ENCODE measurements at places on chromosomes 11 and 22.

- DNase-seq = no peak
These were observed 27.7 kb downstream of the RNH1 start for GRCh38 chr11:479311-479710.

DNA sequence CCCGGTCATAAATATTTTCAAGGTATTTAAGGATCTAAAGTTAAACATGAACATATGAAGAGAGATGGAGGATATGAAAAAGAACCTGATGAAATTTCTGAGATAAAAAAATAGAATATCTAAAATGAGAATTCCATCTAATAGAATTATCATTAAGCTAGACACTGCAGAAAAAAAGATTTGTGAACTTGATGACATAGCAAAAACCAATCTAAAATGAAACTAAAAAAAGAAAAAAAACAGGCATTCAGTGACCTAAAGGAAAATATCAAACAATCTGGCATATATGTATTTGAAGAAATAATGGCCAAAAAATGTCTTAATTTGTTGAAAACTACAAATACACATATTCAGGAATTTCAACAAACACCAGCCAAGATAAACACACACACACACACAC, 81.6 kb upstream of the ZC3H12C start:
- DNase-seq = no peak

DNA sequence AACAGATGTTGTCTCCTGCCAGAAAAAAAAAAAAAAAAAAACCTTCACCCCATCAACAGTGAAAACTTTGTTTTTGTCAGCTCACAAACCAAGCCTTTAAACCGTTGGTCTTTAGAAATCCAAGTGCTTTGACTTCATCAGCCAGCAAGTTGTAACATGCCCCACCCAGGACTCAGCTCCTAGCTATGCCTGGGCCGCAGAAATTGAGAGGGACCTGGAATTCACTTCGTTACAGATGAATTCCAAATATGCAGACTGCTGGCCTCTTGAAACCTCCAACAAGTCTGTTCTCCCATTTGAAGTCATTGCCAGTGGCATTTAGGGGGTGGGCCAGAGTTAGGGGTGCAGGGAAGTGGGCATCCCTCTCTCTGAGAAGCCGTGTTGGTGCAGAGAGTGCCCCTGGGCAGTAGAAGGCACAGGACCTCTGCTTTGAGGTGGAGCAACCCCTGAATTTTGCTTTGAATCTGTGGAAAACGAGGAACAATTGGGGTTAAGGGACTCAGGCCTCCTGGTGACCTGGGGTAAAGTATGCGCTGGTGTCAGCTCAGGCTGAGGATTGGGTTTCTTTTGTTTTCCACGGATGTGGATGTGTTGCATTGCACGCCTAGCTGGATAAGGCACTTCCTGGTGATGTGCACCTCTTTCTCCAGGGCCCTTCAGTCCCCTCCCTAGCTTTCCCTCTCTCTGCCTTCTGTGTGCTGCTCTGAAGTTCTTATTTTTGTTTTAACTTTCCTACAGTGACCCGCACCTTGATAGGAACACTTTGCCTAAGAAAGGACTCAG, 109.5 kb downstream of the DBX1 start:
- DNase-seq = peak; percentile 48

GRCh38 chr22:37020192-37020479, 594 bp downstream of the MPST start:
- DNase-seq = peak; percentile 35

- no peak for DNase-seq
These were observed 9.2 kb upstream of the MICALL1 start for GRCh38 chr22:37896939-37897338.

- no peak for DNase-seq
These were observed 33.7 kb downstream of the C11orf58 start for GRCh38 chr11:16772141-16772512.

DNA sequence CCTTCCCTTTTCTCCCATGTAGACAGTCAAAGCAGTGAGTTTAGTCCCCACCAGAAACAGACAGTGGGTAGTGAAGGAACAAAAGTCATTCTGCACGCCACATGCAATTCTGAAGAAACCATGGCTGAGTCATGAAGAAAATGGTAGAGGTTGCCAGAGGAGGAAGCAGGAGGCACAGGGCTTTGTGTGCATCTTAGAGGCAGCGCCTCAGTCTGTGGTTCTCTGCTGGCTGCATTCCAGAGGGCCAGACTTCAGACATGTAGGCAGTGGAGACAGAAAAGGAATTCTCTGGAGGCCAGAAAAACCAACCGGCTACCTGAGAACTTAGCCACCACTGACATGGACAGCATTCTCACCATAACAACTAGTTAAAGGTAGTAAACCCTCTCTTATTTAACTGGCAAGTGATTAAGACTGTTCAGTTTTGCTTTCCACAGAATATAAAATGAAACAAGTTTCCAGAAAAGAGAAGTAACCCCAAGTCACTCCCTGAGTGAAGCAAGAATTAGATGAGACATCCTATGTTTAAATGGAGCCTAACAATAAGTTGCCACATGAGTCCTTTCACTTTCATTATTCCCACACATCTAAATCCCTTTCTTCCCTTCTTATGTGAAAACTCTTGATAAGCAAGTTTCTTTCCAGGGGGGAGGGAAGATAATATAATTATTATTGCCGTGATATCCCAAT, 556.1 kb downstream of the SOX6 start:
- DNase-seq = peak; percentile 87

DNA sequence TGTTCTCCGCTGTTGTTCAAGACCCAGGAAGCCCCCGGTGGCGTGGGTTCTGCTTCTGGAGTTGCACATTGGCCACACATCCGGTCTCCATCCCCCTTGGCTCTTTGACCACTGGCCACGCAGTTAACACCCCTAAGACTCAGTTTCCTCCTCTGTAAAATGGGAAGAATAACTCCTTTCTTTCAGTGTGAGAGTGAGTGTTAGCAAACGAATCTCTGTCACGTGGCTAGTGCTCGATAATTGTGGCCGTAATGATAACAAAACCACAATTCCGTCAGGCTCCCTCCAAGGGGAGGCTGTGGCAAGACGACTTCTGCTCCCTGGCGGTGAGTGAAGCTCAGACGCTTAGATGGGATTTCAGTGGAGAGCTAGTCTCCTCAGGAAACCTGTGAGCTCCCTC, 315.2 kb upstream of the B3GAT1 start:
- no peak for DNase-seq

DNA sequence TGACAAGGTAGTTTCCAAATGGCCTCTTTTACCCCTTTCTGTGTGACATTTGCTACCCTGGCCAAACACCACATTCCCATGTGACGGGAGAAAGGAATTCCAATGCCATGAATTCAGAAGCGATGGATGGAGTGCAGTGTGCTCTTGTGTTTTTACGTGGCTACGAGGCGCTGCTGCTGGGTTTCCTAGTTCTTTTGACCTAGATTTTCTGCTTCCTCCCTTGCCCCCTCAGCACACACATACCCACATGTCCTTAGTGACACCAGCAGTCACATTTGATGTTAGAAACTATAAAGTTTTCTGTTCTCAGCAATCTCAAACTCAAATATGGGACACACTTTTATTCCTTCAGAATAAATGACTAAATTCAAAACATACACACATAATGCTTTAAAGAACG, 7.8 kb upstream of the TMA7B start:
- no peak for DNase-seq

DNA sequence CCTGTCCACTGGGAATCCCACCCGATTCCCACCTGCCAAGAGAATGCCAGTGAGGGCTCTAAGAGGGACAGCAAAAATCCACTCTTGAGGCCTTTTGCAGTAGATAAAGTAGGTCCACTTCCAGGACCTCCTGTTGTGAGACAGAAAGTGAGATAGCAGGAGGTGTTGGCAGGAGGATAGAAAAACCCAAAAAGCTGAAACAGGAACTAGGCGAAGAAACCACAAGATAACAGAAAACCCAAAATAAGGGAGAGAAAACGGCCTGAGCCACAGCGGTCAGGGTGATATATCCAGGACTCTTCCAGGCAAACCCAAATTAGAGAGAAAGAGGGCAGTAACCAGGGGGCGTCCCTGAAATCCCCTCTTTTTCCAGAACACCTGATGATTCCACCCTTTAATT, 79.7 kb upstream of the LINC01488 start:
- no peak for DNase-seq

- no peak for DNase-seq
These were observed 78.3 kb downstream of the EMSY start for GRCh38 chr11:76523147-76523546.

- DNase-seq = peak; percentile 55
These were observed 20.8 kb downstream of the CHRDL2 start for GRCh38 chr11:74710281-74710938.

DNA sequence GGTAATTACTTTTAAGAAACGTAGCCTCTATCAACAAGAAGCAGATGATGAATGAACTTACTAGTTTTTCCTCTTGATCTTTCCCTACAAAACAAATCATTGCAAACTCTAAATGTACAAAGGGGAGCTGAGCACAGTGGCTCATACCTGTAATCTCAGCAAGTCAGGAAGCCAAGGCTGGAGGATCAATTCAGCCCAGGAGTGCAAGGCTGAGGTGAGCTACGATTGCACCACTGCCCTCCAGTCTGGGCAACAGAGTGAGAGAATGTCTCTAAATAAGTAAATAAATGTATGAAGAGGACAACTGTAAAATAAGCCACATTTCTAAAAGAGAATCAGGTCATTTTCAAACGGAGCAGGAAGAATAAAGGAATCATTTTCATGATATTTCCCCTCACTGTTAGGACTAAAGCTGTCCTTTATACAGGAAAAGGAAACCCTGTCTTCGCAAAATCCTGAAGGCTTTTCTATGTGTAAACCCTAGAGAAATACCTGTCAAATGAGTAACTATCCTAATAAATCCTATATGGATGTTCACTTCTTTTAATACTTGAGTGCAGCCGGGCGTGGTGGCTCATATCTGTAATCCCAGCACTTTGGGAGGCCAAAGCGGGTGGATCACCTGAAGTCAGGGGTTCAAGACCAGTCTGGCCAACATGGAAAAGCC, 41.2 kb downstream of the RRAS2 start:
- no peak for DNase-seq

DNA sequence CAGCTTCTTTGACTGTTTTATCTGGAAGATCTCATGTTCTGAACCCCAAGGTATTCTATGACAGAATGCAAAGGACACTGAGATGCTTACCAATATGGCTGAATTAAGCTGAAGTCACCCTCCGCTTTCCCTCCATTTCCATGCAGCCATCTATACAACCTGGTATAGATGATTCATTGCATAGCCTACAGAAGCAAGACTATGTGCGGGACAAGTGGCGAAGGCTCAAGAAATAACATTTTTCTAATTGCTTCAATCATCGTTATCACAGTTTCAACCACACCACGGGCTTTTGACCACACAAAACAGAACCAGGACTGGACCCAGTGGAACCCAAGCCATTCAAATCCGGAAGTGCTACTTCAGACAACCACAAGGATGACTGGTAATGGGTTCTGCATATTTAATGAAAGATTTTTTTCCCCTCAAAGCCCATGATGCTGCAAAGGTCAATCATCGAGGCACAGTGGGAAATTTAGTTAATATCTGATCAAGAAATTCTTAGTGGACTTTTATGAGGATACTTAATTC, 61.9 kb downstream of the CD44 start:
- DNase-seq = no peak

GRCh38 chr22:44206696-44207095, 26.0 kb downstream of the PARVG start:
- DNase-seq = no peak

- DNase-seq = peak; percentile 81
These were observed 18.1 kb upstream of the SCGB1A1 start for GRCh38 chr11:62400760-62401159.

DNA sequence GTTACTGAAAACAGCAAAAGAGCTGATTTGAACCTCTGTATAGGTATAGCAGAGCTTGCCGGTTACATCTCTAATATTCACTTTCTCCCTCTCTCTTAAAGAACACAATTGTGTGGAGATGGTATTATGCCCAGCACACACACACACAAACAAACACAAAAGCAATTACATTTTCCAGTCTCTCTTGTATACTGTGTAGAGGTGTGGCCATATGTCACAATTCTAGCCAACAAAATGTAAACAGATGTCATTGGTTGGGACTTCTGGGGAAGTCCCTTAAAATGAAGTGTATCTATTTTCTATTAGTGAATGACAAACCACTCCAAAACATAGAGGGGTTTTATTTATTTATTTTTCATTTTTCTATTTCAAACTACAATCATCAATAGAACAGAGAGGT, 12.8 kb downstream of the KCTD14 start:
- DNase-seq = no peak

GRCh38 chr11:102422817-102423712, 29.5 kb downstream of the TMEM123 start:
- DNase-seq = no peak

DNA sequence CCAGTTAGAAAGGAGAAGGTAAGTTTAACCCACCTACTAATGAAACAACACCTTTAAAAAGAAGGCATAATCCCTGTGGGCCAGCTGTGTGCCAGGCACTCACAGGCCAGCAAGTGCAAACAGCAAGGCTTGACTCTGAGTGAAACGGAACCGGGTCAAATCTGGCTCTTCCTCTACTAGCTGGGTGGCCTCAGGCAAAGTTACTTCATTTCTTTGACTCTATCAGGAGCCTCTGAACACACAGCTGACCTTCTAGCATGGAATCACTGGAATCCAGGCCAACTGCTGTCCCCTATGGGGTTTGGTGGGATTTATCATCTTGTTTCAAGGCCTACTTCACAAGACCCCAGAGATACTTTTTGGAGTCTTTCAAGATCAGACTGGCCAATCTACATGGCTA, 3.3 kb downstream of the RAB38 start:
- no peak for DNase-seq

- DNase-seq = no peak
These were observed 19.5 kb upstream of the UVRAG start for GRCh38 chr11:75795276-75796090.

DNA sequence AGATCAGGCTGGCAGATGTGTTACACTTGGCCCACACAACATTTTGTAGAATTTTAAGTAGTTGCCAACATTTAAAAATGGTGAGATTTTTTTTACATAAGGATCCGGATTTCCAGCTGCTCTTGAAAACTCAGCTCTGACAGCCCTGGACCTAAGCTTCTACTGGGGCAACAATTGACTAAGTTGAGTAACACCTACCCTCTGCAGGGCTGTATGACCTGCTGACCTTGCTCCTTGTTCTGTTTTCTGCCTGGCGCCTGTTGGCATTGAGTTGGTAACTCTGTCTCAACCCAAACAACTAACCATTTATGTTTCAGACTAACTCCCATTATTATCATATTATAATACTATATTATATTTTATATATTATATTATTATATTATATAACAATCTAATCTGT, 21.1 kb upstream of the LRRC55 start:
- DNase-seq = no peak

- DNase-seq = peak; percentile 93
These were observed 7.2 kb downstream of the AHNAK start for GRCh38 chr11:62539238-62539925.

- no peak for DNase-seq
These were observed 723 bp upstream of the SCUBE1 start for GRCh38 chr22:43343670-43344519.

GRCh38 chr11:2527621-2528291, 82.9 kb downstream of the KCNQ1 start:
- no peak for DNase-seq

DNA sequence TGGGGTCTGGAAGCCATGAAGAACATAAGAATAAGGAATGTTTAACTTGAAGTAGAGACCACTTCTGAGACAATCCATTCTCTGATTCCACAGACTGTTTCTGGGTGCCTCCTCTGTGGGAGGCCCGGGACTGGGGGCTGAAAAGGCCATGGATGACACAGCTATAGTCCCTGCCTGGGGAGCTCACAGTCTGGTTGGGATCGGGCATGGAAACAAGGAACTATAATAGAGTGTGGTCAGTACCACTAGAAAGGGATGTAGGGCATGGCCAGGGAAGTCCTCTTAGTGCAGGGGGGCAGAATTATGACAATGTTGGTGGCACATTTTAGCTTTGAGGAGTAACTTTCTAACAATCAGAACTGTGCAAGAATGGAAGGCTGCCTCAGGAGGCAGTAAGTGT, 9.2 kb upstream of the KCNE3 start:
- DNase-seq = no peak
